ENCODE measurements at places on chromosomes 7 and 10. TPM values are rescaled to one million over a fixed set of nuclear protein-coding genes. Genes with fewer than 3 reads are reported as not detected.

Gene ZNF248
- 6.7 TPM for total RNA-seq

GRCh38 chr10:12394241-12395033 is 45.1 kb downstream of the CAMK1D start:
- DNase-seq = peak; percentile 75
- no peaks in the 10 kb centered on the region for H3K36me3 ChIP-seq
- no peak overlapping the region for H3K4me3 ChIP-seq
- H3K27ac ChIP-seq = no peak overlapping the region

GRCh38 chr7:155829796-155830470 is 17.7 kb upstream of the SHH start:
- no peak overlapping the region for H3K27ac ChIP-seq
- no peaks in the 10 kb centered on the region for H3K36me3 ChIP-seq
- DNase-seq = no peak
- H3K4me1 ChIP-seq = no peaks in the 10 kb centered on the region

DNA sequence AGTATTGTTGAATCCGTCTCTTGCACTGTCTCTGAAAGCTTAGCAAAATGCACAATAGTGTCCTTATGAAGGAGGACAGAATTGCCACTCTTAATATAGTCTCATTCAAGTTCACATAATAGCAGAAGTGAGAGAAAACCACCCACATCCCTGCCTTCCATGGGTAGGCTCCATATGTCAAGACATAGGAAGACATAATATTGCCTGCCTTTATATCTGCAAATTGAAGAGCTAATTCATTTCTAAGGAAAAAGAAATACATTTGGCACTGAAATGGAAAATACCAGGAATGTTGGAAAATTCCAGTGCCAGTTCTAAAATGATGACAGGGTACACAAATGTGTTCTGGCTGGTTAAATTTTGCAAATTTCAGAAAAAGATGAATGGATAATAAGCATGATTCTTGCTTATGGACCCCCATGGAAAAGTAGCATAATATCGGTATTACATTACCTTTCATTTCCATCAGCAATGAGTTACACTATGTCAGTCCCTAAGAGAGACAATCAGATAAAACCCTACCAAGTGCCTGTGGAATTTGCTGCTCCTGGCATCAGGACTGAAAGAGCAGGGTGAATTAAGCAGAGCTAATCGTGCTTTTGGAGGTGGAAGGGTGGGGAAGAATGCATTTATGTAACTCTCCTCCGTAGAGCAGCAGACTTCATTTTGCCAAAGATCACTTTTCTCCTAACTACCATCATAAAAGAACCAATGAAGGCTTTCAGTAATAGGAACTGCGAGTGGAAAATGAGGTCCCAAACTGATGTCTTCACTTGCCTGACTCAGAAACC is 312.6 kb downstream of the FGFR2 start:
- H3K36me3 ChIP-seq = no peaks in the 10 kb centered on the region
- H3K4me3 ChIP-seq = no peak overlapping the region
- no peaks in the 10 kb centered on the region for H3K4me1 ChIP-seq
- no peaks in the 10 kb centered on the region for H3K27me3 ChIP-seq

Data from IMR-90 (cell line).